ENCODE measurements at places on chromosomes 2 and 18. TPM values are rescaled to one million over a fixed set of nuclear protein-coding genes. Genes with fewer than 3 reads are reported as not detected.

GRCh38 chr2:58834404-58834803 is 593.3 kb upstream of the FANCL start:
- DNase-seq, result no peak

- DNase-seq, result no peak
These were observed 21.7 kb upstream of the CDH2 start for GRCh38 chr18:28198620-28199019.

DNA sequence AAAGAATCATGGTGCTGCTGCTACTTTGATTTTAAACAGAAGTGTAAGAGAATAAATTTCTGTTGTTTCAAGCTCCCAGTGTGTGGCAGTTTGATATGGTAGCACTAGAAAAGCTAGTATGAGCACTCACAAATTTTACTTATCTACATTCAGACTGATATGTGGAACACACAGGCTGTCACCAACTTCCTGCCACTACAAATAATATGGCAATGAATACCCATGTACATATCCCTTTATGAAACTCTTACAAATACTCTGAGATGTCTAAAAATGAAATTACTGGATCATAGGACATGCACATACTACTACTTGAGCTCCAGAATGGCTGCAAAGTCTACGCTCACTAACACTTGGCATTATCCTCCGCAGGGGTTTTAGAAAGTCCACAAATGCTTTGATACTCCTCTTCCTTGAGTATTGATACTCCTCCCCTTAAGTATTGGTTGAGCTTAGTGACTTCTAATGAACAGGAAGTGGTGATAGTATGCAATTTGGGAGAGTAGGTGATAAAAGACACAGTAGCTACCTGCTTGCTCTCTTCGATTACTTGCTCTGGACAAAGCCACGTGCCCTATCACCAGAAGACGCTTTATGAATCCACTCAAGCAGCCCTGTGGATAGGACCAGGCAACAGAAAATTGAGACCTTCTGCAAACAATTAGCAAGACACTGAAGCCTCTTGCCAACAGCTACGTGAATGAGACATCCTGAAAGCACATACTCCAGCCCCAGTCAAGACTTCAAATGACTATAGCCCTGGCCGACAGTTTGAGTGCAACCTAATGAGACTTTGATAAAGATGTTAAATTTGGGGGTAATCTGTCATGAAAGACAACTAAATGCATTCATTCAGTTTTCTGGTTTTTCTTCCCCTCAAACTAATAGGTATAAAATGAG is 35.4 kb downstream of the FBXO11 start:
- no peak for DNase-seq

GRCh38 chr2:52454962-52455361 is 1312.6 kb upstream of the CHAC2 start:
- DNase-seq, result no peak

GRCh38 chr18:30359521-30359920 is 683.0 kb downstream of the DSC3 start:
- no peak for DNase-seq

GRCh38 chr2:68917034-68917718 is 35.5 kb downstream of the GKN2 start:
- no peak for DNase-seq

GRCh38 chr2:205403244-205403825 is 279.0 kb upstream of the NRP2 start:
- no peak for DNase-seq

GRCh38 chr2:67645280-67646138 is 248.4 kb downstream of the ETAA1 start:
- no peak for DNase-seq

GRCh38 chr2:86461042-86461743 is 20.0 kb downstream of the KDM3A start:
- DNase-seq, result no peak

DNA sequence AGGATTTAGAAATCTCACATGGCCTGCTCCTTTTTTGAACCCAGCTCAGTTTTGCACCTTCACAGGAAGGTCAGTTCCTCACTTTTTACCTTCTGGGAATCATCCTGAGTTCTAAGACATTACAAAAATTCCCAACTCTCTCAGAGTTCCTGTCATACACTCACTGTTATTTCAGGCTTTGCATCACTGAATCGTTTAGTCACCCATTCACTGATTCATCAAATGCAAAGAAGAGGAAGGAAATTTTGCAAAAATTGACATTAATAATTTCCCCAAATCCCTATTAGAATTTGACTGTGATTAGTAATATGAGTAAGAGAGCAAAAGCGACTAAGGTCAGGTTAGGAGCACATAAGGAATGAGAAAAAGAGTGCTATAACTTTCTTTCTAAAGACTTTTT is 197.5 kb downstream of the PDE1A start:
- no peak for DNase-seq

- DNase-seq, result no peak
These were observed 658.8 kb upstream of the ID2 start for GRCh38 chr2:8022908-8023640.

- no peak for DNase-seq
These were observed 6.4 kb upstream of the CTLA4 start for GRCh38 chr2:203861197-203861596.

DNA sequence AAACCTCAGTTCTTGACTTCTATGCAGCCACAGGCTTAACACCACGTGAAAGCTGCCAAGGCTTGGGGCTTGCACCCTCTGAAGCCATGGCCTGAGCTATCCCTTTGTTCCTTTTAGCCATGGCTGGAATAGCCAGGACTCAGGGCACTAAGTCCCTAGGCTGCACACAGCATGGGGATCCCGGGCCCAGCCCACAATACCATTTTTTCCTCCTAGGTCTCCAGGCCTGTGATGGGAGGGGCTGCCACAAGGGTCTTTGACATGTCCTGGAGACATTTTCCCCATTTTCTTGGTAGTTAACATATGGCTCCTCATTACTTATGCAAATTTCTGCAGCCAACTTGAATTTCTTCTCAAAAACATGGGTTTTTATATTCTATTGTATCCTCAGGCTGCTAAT is 619.1 kb downstream of the NYAP2 start:
- no peak for DNase-seq

GRCh38 chr2:130720528-130720927 is 8.3 kb upstream of the GPR148 start:
- no peak for DNase-seq

- DNase-seq, result no peak
These were observed 8.5 kb downstream of the DTNA start for GRCh38 chr18:34718610-34719009.

The HOXD11 gene
- polyA plus RNA-seq, result 9.9 TPM

The ABCB11 gene
- polyA plus RNA-seq, result not detected

Data from BJ (cell line).